Hematopoietic multipotent progenitor cell (in vitro differentiated cells): ENCODE measurements at places on chromosomes 12 and 14. TPM values are rescaled to one million over a fixed set of nuclear protein-coding genes. Genes with fewer than 3 reads are reported as not detected.

DNA sequence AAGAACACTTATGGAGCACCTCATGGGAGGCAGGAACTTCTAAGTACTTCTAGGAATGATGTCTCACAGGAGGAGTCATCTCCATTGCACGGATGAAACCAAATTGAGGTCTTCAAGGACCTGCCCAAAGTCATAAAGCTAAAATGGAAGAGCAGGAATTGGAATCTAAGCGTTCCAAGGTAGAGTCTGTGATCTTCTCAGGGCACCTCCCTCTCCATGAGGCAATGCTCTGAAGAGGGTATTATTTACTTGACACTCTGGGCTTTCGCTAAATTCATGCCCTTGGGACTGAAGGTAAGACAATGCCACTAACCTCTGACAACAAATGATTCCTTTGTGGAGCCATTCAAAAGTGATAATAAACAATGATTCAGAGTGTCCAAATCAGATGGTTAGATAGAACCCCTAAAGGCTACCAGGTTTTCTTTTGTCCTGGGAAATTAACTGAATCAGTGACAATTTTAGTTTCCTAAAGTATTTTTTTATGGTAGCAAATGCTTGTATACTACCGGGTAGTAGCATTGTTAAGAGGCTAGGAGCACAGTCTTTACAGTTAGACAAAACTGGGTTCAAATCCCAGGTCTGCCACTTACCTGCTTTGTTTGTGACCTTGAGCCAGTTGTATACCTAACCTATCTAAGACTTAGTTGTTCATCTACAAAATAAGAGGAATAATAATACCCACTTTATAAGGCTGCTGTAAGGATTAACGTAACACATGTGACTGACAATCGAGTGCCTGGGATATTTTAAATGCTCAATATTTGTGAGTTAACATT, 12.3 kb downstream of the HMGA2 start:
- no peak for DNase-seq

DNA sequence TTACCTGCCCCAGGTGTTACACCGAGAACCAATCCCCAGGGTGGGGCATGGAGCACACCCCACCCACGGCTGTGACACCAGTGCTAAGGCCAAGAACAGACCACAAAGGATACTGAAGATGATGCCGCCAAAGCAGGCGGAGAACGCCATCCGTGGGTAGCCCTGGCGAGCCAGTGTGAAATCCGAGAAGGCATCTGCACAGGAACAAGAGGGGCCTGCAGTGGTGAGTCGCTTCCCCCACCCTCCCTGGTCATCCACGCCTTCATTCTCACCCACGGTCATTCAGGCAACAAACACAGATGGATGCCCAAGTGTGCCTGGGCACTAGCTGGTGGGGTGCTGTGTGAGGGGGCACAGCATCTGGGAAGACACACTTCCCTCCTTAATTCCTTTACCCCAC, 28.5 kb downstream of the SLC8B1 start:
- DNase-seq = no peak

- no peak for DNase-seq
Measured at GRCh38 chr12:28278499-28278898, 88.2 kb downstream of the CCDC91 start.

DNA sequence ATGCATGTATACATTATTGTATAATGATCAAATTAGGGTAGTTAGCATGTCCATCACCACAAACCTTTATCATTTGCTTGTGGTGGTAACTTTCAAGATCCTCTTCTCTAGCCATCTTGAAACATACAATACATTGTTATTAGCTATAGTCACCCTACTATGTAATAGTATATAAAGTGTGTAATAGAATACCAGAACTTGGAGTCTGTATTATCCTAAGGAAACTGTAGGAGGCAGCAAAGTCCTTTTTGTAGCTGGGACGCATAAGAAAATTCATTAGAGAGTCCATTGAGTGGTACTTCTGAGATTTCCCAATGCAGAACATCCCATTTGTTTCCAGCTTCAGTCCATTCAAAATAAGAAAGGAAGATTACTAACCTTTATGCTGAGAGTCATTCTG, 325.9 kb upstream of the LRFN5 start:
- no peak for DNase-seq

DNA sequence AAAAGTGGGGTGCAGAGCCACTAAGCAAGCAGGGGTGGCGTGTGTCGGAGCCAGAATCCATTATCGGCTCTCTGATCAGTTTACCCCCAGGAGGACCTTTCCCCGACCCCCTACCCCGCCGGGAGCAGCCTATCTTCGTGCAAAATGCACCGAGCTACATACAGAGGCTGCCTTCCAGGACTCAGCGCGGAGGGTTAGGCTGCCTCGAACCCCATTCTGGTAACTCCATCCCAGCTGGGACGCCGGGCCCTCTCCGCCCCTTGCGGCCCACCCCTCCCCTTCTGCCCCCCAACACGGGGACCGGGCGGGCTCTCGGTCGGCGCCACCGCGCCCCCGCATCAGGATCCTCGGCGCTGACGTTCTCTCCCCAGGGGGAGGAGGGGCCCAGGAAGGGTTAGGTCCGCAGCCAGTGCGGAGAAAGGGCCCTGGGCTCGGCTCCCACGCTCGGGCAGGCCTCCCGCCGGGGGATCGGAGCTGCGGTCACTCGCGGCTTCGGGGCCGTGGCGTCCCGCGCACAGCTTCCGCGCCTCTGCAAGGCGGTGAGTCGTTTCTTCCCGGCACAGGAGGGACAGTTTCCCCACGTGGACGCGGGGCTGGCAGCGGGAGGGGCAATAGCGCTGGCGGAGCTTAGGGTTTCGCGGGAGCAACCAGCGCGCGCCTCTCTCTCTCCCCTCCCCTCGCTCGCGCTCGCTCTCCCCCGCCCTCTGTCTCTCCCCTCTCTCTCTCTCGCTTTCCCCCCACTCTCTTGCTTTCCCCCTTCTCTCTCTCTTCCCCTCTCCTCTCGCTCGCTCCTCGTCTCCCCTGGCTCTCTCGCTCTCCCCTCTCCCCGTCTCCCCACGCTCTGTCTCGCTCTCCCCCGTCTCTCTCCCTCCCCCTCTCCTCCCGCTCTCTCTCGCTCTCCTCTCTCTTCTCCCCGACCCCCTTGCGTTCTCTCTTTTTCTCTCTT, 12.5 kb upstream of the MAP3K9 start:
- peak; percentile 30 for DNase-seq

DNA sequence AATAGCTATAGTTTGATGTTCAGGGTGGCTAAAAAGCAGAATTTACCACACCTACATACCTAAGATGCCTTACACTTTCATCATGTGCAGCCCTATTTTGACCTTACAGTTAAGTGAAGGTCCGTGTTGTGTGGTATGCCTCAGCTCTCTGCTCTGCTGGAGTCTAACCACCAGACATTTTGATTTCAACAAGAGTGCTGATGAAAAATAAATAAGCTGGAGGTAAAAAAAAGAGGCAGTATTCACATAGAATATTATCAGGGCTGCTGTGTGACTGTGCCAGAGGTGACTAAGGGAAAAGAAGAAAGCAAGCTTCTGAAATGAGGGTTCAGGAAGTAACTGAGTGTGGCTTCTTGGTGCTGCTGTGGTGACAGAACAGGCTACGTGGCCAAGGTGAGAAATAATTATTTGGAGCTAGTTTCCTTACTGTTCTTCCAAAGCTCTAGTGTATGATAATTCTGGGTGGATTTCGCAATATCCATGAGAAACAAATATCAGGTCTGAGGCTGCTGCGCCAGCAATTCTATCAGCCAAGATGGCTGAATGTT, 188.8 kb downstream of the STXBP6 start:
- peak; percentile 44 for DNase-seq

GRCh38 chr14:101962503-101962874, 1.9 kb upstream of the DYNC1H1 start:
- DNase-seq = no peak

DNA sequence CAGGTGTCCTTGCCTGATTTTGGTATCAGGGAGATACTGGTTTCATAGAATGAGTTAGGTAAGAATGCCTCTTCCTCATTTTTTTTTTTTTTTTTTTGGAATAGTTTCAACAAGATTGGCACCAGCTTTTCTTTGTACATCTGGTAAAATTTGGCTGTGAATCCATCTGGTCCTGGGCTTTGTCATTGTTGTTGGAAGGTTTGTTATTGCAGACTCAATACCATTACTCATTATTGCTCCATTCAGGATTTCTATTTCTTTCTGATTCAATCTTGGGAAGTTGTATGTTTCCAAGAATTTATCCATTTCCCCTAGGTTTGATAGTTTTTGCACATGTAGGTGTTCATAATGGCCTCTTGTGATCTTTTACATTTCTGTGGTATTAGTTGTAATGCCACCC, 126.0 kb upstream of the KITLG start:
- no peak for DNase-seq

DNA sequence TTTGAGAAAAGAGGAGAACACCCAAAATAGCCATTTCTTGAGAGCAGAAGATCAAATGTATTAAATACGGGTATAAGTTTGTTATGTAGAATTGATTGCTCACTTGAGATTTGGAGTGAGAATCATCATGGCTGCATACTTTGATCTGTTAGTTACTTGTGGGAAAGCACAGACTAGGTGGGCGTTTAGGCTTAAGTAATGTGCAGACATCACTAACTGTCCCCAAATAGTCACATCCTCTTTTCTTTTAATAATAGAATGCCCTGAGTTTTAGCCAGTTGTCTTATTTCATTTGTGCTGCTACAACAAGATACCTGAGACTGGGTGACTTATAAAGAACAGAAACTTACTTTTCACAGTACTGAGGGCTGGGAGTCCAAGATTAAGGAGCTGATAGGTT, 14.3 kb upstream of the GTF2A1 start:
- DNase-seq = no peak

ARHGDIB gene
- 759 TPM for total RNA-seq

CCER1 gene
- not detected for total RNA-seq

DNA sequence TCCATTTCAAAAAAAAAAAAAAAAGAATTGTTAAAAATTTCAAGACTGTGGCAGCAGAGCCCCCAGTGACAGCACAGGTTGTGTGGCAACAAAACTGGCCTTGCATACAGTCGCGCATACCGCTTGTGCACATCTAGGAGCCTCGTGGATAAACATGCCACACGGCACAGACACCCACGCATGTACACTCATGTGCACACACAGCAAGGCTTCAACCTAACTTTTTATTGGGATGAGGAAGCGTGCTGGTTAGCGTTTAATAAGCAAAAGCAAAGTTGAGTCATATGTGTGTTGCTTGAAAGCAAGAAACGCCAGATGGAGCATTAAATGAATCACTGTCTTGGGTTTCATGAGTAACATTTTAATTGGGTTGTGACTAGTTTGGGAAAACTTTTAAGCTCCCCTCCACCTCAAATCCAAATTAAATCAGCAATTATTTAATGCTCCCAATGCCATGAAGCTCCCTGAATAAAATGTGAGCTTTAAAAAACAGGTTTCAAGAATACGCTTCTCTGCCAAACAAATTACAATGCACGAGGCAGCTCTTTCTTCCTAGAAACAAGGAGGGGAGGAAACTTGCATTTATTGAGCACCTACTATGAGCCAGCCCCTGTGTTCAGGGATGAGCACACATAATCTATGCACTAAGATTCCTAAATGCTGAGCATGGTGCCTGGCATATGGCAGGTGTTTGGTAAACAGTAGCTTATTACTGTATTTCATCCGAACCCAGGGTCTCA, 35.7 kb upstream of the EML1 start:
- DNase-seq = no peak
